ENCODE measurements at places on chromosomes 7 and 10.

- DNase-seq = no peak
Measured at GRCh38 chr7:52447581-52448180, 587.8 kb upstream of the POM121L12 start.

DNA sequence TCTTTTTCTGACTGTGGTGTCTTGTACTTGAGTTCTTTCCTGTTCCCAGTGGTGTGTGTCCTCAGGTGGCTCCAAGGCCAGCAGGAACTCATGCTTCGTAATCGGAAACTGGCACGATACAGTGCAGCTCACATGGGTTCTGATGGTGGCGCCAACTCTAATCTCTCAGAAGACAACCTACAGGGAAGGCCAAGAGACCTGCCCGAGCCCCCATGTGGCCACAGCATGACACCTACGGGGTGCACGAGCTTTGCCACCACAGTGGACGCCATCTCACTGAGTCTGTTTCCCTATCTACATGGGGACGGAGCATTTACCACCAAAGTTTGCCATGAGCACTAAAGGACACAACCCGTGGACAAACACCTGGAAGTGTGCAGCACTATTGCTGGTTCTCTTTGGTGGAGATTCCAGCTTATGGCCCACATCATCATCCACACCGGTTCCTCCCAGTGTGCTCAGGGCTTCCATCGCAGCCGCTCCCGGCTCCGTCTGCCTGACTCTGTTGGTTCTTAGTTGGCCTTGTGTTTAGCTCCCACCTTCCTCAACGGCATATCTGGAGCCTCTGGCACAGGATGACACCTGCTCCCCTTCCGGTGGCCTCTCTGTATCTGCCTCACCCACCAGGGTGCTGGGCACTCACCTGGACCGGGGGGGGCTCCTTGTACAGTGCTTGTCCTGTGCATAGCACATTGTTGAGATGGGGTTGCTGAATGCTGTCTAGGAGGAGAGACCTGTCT is 586.6 kb upstream of the MKI67 start:
- no peak for DNase-seq

DNA sequence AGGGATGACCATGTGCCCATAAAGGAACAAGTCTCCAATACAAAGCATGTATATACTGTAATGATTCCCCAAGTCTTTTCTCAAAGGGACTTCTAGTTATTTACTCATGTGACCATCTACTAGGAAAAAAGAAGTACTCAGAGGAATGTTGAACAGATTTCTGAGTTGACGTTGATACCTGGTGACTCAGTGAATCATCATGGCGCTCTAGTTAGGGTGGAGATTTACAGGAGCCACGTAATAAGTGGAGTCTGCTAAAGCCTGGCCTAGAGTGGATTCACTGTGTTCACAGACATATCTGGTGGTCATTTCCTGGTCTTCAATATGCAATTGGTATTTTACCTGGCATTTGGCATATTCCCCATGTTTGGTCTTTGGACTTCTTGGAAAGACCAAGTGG is 302.2 kb upstream of the CACNA2D1 start:
- DNase-seq = no peak

- no peak for DNase-seq
Measured at GRCh38 chr7:27200761-27201579, 1.1 kb upstream of the HOXA13 start.

- no peak for DNase-seq
Measured at GRCh38 chr7:141562036-141562435, 10.8 kb downstream of the AGK start.

DNA sequence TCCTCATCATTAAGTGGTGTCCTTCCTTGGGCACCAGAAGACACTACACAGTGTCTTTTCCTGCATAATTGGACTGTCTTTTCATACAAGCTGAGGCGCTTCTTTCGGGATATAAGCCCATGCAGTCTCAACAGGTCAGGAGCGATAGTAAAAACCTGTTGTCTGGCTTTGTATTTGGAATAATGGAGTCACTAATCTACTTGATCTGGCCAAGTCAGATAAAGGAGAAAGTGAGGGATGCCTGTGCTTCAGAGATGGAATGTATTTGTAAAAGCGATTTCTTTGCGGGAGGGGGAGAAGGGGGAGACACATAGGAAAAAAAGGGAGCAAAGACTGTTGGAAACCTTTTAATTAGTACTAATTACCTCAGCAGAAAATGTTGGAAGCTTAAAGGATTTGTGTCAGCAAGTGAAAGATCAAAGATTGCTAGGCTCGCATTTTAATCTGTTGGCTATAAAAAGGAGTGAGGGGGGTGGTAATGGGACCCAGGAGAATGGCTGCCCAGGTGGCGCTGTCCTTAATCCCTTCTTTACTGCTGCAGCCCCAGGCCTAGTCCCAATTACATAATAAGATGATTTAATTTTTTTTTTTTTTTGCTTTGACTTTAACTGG is 581.4 kb downstream of the LRMDA start:
- no peak for DNase-seq

Data from NCI-H1694 (cell line).